ENCODE measurements at places on chromosomes 3 and 15.

DNA sequence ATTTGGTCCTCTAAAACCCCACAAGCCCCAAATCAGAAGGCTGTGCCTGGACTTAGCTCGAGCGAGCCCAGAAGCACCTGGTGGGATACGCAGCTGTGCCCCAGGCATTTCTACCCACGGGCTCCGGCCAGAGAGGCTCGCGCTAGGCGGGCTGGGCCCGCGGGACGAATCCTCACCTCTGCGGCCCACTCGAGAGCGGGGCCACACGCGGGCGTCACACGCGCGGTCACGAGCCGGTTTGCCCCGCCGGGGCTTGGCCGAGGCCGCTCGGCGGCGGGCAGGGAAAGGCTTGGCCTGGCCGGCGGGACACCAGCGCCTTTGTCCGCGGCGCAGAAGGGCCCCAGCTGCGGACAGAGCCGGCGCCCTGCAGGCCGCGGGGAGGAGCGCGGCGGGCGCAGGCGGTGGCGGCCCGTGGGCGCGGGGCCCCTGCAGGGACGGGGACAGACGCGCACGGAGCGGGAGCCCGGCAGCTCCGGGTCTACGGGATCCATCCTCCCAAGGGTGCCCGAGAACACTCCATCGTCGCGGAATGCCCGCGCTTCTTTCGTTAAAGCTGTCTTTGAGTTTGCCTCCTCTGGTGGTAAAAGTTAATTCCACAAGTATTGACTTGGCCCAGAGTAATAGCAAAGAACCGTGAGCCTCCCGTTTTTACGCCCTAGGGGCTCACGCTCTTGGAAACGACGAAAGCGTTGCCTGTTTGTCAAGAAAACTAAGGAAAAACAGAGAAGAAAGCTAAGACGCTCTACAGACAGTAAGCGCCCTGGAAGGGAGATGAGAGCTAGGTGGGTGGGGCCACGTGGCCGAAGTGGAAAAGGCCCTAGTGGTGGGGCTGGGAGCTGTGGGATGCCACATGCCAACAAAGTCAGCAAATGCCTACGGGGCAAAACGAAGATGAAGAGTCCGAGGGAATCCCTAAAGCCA lies 26.4 kb downstream of the TYRO3 start:
- no peak for DNase-seq

DNA sequence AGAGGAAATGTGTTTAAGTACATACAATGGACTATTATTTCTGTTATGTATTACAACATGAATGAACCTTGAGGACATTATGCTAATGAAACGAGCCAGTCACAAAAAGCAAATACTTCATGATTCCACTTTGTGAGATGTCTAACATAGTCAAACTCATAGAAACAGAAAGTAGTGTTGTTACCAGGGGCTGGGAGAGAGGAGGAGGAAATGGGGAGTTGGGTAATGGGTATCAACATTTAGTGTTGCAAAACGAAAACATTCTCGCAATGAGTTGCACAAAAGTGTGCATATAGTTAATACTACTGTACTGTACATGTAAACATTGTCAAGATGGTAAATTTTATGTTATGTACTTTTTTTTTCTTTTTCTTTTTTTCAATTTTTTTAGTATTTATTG lies 194.3 kb downstream of the IL5RA start:
- DNase-seq, result no peak

GRCh38 chr3:12325586-12326515 lies 37.0 kb downstream of the PPARG start:
- DNase-seq, result no peak

GRCh38 chr3:131699001-131699400 lies 196.2 kb upstream of the MRPL3 start:
- no peak for DNase-seq

DNA sequence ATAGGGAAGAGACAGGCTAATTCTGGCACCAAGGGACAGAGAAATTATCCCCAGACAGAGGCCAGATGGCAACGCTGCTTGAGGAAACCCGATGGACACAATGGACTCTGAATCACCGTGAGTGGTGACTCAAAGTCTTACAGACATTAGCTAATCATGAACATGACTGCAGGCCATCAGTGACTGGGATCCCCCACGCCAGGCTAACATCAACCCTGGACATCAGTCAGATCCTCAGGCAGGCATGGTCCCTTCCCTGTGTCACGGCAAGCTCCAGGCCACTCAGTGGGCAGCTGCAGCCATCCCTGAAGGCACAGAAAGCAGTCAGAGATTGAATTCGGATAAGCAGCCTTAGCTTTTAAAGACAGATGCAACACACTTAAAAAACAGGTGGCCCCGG lies 23.8 kb upstream of the OXTR start:
- DNase-seq, result no peak

DNA sequence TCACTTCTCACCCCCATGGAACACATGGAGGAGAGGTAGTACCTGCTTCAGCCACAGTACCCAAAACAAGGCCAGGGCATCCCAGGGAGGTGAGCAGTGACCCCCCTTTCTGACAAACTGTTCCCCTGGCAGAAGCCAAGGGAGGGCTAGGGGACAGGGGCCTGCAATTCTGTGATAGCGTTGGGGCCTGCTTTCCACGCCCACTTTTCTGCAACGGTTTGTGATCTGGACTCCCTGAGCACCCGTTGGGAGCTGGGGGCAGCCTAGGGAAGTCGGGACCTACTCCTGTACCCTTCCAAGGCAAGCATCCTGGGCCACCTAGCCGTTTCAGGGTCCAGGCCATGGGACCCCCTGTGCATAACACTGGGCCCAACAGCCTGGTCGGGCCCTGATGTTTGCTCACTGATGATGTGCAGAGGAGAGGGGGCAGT lies 996 bp upstream of the DNAJA4 start:
- DNase-seq, result no peak

DNA sequence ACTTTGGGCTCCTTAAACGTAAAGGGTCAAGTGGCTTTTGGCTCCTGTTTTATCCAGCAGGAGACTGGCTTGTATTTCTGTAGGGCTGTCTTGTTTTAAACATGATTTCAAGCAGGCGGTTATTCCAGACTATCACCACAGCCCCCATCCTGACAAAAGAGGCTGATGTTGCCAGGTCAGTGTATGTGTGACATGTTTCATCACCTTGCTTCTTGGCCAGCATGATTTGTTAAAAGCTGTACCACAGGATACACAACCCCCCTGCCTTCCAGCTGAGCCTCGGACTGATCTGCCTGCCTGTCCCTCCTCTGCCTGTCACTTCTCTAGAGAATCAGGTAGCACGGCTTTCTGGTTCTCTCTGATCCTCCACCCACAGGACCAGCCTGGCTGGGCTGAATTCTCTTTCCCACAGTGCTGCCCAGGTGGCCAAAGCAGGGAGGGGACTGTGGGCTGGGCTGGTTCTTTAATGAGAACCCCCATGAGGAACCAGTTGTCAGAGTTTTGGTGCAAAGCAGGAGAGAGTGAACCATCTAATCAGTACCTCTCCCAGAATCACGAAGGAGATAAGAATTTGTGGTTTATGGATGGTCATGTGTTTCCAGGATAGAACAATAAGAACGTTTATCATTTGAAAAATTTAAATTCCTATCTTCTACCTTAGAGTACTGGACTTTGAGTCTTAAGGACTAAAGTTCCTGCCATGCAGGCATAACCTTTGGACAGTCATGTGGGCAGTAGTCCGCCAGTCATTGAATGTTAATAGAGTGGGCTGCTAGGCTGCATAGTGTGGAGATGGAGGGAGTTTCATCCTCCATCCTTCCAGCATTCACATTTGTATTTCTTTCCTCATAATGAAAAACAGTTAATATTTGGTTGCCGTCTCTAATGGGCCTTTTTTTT lies 8.8 kb downstream of the ABHD6 start:
- DNase-seq, result no peak

GRCh38 chr3:48702320-48702920 lies 14.6 kb downstream of the IP6K2 start:
- no peak for DNase-seq

Data from smooth muscle cell of the brain vasculature (primary cell).